ENCODE measurements at places on chromosomes 2 and 18. TPM values are rescaled to one million over a fixed set of nuclear protein-coding genes. Genes with fewer than 3 reads are reported as not detected.

Gene RUFY4
- total RNA-seq = not detected

- no peak for DNase-seq
Observed at GRCh38 chr2:168149150-168149974, 98.0 kb downstream of the STK39 start.

- DNase-seq = no peak
Observed at GRCh38 chr2:10404324-10405143, 43.6 kb downstream of the ODC1 start.

Gene BMP10
- not detected for total RNA-seq

GRCh38 chr2:11422901-11423435 is 43.0 kb downstream of the E2F6 start:
- DNase-seq = no peak

- DNase-seq = no peak
Observed at GRCh38 chr2:108367561-108368175, 10.1 kb upstream of the SULT1C4 start.

Gene GPR45
- not detected for total RNA-seq

Gene LIPT1
- 4.5 TPM for total RNA-seq

DNA sequence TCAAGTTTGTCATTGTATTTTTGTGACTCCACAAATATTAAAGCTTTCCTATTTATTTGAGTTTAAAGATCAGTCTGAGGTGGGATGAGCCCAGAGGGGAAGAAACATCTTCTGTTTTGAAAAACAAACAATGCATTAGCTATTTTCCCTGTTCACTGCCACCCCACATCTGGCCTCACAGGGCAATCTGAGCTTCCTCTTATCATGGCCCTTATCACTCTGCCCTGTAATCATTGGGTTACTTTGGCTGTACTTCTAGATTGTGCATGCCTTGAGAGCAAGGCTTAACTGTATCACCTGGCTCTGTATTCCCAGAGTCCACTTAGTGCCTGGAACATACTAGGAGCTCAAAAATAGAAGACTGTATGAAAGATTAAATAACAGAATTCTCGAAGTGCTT is 241.6 kb upstream of the NT5C1B start:
- no peak for DNase-seq

Gene CCDC178
- 0.08 TPM for total RNA-seq

DNA sequence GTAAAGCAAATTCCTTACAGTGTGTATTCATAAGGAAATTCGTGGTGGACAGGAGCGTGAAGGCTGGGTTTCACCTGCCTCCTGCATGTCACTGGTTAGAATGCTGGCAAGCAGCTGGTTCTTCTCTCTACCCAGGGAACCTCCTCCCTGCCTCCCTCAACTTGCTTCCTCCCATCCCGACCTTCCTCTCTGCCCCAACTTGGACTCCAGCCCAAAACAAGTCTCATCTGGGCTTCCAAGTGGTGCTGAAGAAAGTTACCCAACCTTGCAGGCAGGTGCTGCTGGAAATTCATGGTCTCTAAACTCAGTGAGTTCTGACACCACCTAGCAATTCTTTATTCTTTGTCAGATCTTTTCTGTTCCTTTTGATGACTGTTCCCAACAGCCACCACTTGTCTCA is 184.5 kb downstream of the BCL2 start:
- no peak for DNase-seq

GRCh38 chr2:195238826-195239225 is 418.2 kb upstream of the SLC39A10 start:
- no peak for DNase-seq

Gene ATG9A
- total RNA-seq = 58.0 TPM

Gene MOCOS
- 15.3 TPM for total RNA-seq

DNA sequence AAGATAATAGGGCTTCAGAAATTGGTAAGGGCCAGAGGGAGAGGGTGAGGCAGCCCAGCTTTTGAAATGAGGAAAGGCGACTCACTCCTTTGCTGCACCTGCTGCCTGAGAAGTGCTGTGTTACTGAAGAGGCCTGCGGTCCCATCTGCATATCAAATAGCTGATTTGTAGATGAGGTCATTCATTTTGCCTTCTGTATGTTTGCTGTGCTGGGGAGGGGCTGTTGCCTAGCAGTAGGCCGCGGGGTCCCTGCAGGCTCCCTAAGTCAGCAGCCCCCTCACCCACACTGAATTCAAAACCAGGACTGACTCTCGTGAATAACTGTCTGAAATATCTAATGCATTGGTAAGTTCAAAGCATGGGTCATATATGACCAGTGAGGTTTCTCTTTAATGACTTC is 377.2 kb downstream of the SOX11 start:
- no peak for DNase-seq

Gene G6PC2
- total RNA-seq = not detected

Gene GALNT3
- 22.9 TPM for total RNA-seq

DNA sequence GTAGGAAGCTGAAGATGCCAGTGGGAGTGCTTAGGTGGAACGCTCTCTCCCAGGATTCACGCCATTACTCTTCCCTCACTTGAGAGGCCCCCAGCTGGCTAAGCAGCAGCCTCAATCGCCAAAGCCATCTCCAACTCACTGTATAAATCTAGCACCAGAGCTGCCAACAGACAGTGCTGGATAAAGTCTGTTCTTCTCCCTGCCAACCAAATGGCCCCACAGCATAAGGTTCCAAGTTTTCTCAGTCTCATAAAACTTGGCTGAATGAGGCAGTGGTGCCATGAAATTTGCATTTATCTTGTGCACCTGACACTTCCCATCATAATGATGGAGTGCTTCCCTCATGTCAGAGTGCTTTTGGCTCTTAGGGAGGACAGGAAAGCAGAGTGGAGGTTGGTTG is 428.2 kb upstream of the ETAA1 start:
- DNase-seq = no peak

All from kidney epithelial cell (primary cell).